A172 (cell line): ENCODE measurements at places on chromosomes 4 and X. TPM values are rescaled to one million over a fixed set of nuclear protein-coding genes. Genes with fewer than 3 reads are reported as not detected.

The ZAR1 gene
- not detected in 2 replicates for total RNA-seq

DNA sequence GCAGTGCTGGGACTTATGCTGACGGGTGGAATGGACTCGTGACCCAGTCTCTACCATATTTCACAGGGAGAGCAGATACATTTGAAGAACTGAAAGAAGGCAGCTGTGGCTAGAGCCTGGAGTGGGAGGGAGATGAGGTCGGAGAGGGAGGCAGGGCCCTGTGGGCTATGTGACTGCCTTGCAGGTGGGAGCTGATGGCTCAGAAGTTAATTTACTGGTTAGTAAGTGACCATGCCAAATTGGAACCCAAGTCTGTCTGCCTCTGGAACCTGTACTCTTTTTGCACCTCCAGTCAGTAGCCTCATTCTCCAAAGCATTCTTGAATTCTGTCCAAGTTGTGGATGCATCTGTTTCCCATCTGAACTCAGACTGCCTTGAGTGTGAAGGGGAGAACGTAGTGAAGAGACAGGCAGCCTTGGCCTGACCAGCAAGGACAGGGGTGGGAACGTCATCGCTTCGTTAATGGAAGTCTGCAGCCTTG is 92.3 kb downstream of the REPS2 start:
- DNase-seq = no peak

DNA sequence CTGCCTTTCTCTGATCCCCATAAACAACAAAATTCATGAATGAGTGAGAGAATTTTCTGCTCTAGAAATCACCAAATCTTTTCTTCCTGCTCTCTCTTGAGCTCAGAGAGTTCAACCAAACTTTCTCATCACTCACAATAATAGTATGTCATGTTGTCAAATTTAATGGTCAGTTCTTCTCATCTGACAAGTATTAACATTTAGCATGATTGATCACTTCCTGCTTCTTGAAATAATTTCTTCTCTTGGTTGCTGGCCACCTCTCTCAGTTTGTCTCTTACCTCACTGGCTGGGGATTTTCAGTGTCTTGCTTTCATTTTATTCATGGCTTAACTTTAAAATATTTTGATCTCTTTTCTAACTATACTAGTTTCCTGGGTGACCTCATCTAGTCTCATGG is 25.5 kb upstream of the FGF5 start:
- DNase-seq = peak; percentile 33

DNA sequence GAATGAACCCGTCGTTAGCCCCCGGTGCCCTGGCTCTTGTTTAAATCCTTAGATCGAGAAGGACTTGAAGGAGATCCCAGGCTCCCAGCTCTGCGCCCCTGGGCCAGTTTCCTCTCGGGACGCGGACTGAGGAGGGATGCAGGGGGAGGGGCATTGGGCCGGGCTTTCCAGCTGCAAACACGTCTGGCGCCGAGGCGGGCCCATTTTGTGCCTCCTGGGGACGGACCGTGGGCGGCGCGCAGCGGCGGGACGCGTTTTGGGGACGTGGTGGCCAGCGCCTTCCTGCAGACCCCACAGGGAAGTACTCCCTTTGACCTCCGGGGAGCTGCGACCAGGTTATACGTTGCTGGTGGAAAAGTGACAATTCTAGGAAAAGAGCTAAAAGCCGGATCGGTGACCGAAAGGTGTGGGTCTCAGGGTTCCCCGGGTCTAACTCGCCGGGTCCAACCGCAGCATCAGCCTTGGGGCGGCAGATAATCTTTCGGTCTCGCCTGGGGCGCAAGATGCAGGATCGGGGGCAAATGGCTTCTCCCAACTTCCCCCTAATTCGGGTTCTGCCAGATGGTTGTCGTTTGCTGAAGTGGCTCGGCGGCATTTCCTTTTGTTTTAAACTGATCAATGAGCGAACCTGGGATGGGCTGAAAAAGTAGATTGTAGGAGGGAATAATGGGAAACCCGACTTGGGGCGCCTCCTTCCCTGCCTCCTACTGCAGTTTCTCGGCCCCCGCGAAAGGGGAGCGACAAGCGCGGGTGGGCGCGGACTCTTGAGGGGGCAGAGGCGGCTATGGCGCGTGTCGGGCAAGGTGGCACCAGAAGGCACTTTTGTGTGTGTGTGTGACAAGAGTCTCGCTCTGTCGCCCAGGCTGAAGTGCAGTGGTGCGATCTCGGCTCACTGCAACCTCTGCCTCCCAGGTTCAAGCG is 2.9 kb downstream of the PDGFRA start:
- no peak for DNase-seq

GRCh38 chr4:100087743-100088142 is 102.5 kb downstream of the DDIT4L start:
- no peak for DNase-seq

- DNase-seq = no peak
These were observed 176.0 kb downstream of the TLL1 start for GRCh38 chr4:166049036-166049435.

GRCh38 chrX:39601231-39602177 is 496.3 kb downstream of the BCOR start:
- DNase-seq = no peak

- DNase-seq = peak; percentile 22
These were observed 157.4 kb upstream of the PDE5A start for GRCh38 chr4:119785963-119786362.

The SYP gene
- total RNA-seq = 0.05 and 0.48 TPM in 2 replicates

DNA sequence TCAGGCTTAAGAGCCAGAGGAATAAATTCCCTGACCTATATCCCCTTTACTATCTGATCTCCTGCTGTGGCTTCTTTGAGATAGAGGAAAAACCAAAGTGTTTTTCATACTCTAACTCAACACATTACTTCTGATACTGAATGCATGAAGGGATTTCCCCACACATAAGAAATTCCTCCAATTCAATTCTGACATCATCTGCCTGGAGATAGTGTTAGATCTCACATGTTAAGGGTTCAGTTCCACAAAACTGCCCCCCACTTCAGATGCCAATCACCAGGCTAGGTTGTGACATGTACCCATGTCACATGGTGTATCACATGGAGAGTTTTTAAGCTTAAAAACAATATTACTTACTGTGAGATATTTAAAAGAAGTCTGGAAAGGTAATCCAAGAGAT is 46.8 kb downstream of the GSTCD start:
- no peak for DNase-seq

DNA sequence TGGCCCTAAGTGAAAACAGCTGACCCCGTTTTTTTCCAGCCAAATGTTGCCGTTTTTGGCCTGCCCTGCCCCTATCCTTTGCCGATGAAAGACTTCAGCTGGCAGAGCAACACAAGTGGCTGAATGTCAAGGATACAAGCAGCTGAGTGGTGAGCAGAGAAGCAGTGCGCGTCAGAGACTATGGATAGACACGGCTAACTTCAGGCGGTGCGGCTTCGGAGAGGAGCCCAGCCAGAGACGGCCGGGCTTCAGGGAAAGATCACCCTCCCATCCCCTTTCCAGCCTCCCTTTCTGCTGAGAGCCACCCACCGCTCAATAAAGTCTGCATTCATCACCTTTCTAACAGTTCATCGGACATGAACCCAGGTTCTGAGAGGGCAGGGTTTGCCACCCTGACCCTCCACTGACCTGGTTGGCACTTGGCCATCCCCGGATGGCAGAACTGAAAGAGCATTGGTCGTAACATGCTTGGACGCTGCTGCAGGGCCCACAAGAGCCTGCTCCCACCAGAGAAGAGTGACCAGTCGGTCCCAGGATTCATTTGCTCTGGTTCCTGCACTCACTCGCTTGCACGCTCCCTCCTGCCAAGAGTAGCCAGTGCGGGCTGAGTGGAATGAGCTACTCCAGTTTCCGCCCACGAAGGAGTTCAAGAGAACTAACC is 125.8 kb downstream of the PPEF1 start:
- no peak for DNase-seq

DNA sequence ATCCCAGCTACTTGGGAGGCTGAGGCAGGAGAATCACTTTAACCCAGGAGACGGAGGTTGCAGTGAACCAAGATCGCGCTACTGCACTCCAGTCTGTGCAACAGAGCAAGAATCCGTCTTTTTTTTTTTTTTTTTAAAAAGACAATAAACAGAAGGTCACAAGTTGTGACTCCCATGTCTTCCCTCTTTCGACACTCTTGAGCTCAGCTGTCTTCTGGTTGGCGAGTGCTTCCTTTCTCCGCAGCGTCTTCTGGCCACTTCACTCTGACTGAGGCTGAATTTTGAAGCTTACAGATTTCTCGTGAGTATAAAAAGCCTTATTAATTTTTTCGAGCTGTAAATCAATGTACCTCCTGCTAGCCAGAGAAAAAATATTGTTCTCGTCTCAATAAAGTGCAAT is 124.9 kb downstream of the STOX2 start:
- DNase-seq = no peak

The TMPRSS11D gene
- total RNA-seq = not detected in 2 replicates

GRCh38 chrX:41720125-41720779 is 3.7 kb upstream of the GPR82 start:
- no peak for DNase-seq

The MAML3 gene
- total RNA-seq = 0.07 and 0.14 TPM in 2 replicates

DNA sequence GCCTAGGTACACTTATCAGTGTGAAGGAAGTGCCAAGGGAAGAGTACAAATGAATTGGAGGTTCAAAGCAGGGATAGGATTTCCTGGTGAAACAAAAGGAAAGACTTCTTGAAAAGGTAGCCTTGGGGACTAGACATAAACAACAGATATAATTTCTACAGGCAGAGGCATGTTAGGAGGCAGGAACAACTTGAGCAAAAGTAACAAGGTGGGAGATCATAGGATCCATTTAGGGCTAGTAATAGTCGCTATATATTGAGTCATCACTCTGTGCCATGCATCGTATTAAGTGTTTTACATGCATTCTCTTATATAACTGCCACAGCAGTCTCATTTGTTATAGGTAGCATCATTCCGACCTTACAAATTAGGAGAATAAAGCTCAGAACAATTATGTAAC is 98.3 kb upstream of the EOLA2 start:
- DNase-seq = no peak

DNA sequence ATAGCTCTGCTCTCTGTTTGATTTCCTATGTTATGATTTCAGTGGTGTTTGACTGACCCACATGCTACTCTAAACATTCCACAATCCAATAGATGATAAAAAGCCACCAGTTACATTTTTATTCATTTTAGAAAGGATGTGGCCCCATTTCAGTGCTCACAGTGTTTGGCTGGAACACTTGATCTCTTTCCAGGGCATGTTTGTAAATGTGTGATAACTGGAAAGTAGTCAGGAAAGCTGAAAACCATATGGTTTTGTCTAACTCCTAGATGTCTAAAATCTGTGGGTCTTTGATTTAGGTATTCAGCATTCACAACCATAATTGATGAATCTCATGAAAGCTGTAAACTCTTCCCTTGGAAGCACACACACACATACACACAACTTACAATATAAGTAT is 904.9 kb upstream of the AGA start:
- DNase-seq = no peak

DNA sequence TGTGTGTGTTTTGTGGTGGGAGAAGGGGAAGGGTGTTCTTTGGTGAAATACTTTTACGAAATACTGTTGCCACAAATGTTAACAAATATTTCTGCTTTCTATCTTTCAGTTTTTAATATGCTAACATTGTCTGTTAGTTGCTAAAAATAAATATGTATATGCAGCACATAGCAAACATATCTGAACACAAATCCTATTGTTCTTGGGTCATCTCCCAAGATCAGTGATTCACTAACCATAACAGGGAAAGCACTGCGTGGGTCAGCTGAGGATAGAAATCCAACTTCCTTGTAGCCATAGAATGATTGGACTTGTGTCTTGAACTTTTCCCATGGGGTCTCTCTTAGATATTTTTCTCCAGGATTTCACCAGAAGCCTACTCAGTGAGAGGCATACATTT is 250.3 kb upstream of the FAM47A start:
- peak; percentile 49 for DNase-seq

- peak; percentile 84 for DNase-seq
These were observed 4.6 kb downstream of the MAGIX start for GRCh38 chrX:49166914-49167739.

- no peak for DNase-seq
These were observed 20.7 kb downstream of the AR start for GRCh38 chrX:67564475-67564874.

DNA sequence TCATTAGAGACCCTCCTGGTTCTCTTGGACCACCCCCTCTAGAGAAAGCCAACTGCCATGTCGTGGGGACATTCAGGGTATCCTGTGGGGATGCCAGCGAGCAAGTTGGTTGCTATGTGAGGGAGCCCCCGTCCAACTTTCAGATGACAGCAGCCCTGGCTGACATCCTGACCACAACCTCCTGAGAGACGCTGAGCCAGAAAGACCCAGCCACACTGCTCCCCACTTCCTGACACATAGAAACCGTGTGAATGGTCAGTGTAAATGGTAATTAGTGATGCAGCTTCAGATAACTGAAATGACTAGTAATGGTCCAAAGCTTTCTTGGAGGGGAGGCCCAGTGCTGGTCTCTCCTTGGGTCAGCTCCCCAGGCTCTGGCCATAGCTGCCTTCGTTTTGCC is 10.8 kb downstream of the CLCN4 start:
- DNase-seq = no peak

The PUDP gene
- 12.1 and 12.4 TPM in 2 replicates for total RNA-seq

GRCh38 chrX:151287954-151288353 is 109.1 kb upstream of the VMA21 start:
- DNase-seq = no peak

DNA sequence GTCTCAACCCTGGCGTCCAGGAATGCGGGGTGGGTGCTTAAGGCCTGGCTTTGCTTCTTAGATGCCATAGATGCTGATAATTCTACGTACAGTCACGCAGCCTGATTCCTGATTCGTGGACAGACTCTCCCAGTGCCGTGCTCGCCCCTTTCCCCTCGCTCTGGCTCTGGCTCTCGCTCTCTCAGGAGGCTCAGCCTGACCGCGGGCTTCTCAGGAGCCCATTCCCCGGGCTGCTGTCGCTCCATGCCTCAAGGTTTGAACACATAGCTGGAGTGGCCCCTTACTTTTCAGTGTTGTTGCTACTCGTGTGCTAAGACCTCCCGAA is 59.2 kb upstream of the ZC4H2 start:
- no peak for DNase-seq

The NMU gene
- 38.9 and 55.0 TPM in 2 replicates for total RNA-seq

GRCh38 chrX:103878466-103879122 is 46.5 kb upstream of the RAB9B start:
- peak; percentile 60 for DNase-seq

The TKTL2 gene
- total RNA-seq = 0.21 TPM in 1 of 2 replicates, not detected in the other

- DNase-seq = no peak
These were observed 71.8 kb downstream of the NUDT10 start for GRCh38 chrX:51404445-51404844.

The USP51 gene
- total RNA-seq = 0.21 and 0.50 TPM in 2 replicates

GRCh38 chrX:71128166-71128833 is 9.9 kb downstream of the MED12 start:
- DNase-seq = peak; percentile 22

The GPM6B gene
- not detected in 2 replicates for total RNA-seq

GRCh38 chrX:106415276-106415895 is 196.4 kb upstream of the RADX start:
- no peak for DNase-seq
